ENCODE measurements at places on chromosomes 5 and 9.

DNA sequence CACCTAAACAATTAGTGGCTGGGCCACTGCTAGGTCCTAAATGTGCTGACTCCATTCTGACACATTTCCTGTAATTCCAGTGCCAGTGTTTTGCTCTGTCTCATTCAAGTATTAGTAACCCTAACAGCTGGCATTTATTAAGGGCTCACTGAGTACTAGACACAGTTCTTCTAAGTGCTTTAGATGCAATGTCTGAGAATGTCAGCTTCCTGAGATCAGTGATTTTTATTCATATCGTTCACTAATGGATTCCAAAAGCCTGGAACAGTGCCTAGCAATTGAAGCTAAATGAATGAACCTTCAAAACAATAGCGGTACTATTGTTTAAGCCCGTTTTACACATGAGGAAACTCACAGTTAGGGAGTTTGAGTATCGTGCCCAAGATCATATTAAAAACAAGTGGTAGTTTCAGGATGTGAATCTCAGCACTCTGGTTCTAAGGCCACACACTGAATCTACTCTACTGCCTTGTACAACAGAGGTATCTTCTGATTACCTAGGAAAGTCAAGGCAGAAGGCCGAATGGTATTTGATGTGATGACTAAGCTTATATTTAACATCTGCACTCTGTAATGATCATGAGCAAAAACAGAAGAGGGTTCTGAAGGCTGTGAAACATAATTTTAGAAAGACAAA is 304.0 kb downstream of the PJA2 start:
- DNase-seq, result no peak

DNA sequence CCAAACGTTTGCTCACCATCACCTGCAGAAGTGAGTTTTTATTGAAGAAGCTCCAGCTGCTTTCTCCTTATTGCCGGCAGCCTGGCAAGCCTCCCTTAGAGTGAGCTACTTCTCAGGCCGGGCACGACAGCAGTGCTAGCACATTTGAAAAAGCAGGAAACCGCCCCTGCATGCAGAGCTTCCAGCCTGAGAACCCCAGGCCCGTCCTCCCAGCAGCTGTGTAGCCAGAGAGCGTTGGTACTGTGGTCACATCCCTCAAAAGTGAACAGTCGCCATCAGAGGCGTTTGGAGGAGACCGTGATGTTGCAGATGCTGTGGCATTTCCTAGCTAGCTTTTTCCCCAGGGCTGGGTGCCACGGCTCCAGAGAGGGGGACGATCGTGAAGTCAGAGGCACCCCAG is 23.5 kb downstream of the SLC25A25 start:
- no peak for DNase-seq

- peak; percentile 72 for DNase-seq
Observed at GRCh38 chr9:33517373-33517772, 6.7 kb upstream of the ANKRD18B start.

DNA sequence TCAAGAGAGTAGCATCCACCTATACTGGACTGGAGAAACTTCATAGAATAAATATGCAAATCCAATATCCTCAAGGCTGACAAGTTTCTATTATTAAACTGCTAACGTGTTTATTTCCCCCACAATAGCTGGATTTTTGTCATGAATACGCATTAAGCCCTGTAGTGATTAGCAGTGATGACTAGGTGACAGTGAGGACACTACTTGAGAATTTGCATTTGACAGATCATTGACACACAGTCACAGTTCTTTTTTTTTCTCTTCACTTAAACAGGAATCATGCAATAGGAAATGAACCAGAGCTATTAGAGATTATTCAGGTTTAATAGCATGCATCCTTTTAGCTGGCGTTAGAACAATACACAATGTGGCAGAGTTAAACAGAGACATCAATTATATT is 35.3 kb downstream of the MPDZ start:
- DNase-seq, result no peak

GRCh38 chr9:89179540-89179894 is 899 bp upstream of the SHC3 start:
- no peak for DNase-seq

GRCh38 chr9:123978981-123979380 is 32.6 kb upstream of the LHX2 start:
- DNase-seq, result no peak

DNA sequence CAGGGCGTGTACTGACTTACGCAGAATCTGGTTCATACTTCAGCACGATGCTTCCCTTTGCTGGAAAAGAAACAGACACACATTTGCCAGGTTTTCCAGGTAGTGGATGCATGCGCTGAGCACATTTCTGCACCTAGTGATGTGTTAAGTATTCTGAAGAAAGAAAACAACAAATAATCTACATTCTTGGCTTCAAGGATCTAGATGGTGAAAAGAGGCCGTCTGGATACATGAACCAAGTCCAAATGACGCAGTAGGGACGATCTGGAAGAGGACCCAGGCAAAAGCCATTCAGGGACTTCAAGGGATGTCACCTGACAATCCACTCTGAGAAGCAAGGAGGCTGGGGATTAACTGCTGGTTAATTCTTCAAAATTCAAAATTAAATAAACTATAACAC is 30.4 kb downstream of the NSUN2 start:
- DNase-seq, result no peak

Data from hematopoietic multipotent progenitor cell treated with erythropoietin and hydrocortisone succinate and interleukin-3 and kit ligand, for 6 days (in vitro differentiated cells).